Activated CD4-positive, alpha-beta T cell treated with anti-CD3 and anti-CD28 coated beads, Interleukin-2, amount 50 U/mL, for 48 hours (primary cell): ENCODE measurements at places on chromosomes 16 and 17.

DNA sequence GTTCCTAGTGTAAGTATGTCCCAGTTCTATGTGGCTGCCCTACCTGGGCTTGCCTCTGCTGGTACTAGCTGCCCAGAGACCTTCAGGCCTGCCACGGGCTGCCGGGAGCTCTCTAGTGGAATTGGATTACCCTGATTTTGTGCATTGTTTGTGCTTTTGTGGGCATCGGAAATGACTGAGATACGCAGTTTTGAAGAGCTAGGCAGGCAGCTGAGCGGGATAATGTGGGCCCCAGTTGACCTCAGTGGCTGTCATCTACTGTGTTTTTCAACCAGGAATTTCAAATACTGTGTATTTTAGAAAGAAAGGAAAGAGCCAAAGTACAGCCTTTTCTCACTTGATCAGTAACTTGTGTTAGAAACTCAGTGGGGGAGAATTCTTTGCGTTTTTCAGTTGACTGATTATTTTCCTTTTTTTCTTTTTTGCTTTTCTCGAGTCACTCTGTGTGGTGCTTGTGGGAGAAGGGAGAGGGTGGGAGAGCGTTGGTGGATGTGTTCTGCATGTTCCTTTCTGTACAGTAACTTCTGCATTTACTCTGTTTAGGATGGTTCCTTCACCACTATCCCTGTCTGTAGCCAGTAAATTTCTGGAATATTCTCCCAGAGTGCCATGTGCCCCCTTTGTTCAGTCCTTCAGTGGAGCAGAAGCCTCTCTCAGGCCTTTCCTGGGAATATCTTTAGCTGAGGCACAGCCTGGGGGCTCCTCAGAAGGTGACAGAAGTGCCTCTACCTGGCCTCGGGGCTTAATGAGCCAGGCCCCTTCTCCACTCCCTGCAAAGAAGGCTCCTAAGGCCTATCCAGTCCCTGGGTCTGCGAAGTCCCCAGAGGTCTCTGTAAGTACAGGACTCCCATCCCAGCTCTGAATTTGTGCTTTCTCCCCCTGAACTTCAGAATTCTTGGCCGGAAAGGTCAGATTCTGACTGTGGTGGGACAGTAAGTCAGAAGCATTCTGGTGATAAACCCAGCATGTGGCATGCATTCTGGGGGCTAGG is 15.0 kb upstream of the SLC12A3 start:
- no peak for DNase-seq

GRCh38 chr16:57941016-57941664 is 29.8 kb downstream of the CNGB1 start:
- DNase-seq, result no peak

GRCh38 chr16:67530013-67530939 is 1.6 kb downstream of the RIPOR1 start:
- no peak for DNase-seq

DNA sequence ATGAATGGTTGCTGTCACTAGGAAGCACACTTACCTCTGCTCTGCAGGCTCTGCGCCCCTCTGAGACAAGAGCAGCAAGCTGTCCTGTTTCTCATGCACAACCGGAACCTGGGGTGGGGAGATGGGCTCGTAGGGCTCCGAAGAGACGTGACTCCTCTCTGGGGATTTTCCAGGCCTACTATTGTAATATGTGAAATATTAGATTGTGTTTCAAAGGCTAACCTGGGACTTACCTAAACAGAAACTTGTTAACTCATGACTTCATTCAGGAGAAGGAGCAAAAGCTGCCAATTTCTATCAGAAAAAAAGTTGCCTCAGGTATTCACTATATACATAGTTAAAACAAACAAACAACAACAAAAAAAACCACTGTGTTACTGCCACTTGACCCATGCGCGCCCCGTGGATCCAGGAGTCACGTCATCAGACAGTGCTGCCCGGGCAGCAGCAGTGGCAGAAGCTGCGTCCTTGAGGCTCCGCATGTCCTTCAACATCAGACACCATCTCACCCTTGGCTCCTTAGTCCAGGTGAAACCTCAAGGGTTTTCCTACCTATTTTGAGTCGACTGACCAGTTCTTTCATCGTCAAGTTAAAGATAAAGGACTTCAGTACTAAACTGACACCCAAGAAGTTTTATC is 49.3 kb downstream of the TTC19 start:
- no peak for DNase-seq

DNA sequence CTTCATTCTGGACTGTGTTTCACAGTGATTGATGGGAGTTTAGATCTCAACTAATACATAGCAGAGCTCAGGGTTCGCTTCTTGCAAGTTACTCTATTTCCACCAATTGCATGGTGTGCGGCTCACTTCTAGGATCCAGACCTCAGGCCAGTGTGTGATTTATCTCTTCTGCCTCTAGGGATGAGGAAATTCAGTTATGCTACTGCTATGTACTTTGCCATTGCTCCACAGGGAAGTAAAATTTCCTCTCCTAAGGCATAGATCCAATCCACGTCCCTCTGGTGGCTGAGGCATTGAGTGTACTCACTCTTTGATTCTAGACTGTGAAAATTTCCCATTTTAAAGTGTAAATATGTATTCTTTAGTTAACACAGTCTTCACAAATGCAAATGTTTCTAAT is 214.1 kb downstream of the HS3ST3B1 start:
- DNase-seq, result no peak

DNA sequence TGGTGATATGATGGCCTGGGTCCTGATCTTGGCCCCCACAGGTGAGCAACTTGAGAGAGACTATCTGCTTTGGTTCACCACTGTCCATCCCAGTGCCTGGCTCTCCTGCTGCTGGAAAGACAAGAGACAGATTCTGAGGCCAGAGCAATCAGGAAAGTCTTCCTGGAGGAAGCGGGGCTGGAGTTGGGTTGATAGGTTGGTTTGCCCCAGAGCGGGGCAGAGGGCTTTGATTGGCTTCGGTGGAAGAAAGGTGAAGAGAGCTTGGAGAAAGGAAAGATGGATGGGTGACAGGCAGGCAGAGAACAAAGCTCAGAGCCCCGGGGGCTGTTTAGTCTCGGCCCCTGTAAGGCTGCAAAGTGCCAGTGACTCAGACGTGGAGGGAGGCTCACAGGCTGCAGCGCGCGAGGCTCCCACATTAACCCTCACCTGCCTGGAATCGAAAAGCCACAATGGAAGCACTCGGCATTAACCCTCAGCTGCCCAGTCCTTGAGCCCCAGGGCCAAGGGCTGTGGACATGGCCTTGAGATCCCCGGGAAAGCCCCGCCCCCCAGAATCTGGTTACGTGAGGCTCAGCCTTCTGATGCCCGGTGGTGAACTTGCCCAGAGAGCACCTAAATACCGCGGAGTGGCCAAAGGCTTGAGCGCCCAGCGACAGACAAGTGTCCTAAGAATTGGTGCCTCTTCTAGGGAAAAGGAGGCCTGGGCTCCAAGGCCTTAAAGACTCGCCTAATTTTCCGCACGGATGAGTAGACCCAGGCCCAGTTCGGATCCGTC is 996 bp upstream of the CPNE2 start:
- DNase-seq, result no peak

DNA sequence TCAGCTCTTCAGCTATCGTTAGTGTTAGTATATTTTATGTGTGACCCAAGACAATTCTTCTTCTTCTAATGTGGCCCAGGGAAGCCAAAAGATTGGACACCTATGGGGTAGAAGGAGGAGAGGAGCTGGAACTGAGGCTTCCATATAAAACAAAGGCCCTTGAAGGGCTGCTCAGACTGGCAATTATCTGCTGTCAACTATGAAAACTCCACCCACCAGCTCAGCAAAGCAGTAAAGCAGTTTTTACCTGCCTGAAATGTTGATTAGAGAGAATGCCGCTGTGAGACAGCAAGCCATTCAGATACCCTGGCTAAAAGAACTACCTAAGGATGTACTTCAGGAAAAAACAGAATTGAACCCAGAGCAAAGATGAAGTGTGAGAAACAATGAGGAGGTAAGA is 45.9 kb upstream of the GNAO1 start:
- no peak for DNase-seq
